NCI-H1417 treated with DMSO at 0.1 percent for 48 hours (cell line): ENCODE measurements at places on chromosomes 5 and 9.

GRCh38 chr9:89536145-89536574 is 38.2 kb upstream of the SEMA4D start:
- no peak for DNase-seq

GRCh38 chr5:163269624-163270023 is 167.8 kb upstream of the CCNG1 start:
- DNase-seq, result no peak

DNA sequence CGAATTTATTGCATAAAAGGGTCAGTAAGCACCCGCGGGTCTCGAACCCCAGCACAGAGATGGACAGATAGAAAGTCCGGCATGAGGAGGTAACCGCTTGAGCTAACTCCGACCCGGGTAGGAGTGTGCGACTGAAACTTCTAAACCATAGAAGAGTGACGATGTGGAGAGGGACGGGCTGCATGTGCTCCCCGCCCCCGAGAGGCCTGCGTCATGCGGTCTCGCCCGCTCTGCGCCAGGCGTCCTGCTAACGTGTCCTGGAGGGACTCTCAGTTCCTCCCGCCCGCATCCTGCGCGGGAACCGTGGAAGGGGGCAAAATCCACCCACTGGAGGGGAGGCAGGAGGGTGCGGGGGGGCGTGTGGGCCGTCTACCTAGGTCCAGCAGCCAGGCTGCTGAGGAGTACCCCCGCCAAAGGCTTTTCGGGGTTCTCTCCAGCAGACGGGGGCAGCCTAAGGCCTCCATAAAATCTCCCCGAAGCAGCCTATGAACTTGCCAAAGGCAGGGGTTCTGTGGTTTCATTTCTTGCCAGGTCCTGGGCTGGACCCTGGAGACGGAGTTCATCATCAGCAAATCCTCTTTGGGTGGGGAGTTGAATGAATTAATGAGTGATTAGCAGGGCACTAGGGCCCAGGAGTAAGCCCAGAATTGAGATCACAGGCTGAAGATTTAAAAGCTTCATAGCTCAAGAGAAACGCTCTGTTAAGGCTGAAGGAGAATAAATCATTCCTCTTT is 51.9 kb downstream of the TGFBI start:
- no peak for DNase-seq

GRCh38 chr5:66223637-66224036 is 79.5 kb downstream of the SREK1 start:
- DNase-seq, result no peak

- no peak for DNase-seq
Measured at GRCh38 chr5:110514030-110514429, 212.4 kb downstream of the TMEM232 start.

DNA sequence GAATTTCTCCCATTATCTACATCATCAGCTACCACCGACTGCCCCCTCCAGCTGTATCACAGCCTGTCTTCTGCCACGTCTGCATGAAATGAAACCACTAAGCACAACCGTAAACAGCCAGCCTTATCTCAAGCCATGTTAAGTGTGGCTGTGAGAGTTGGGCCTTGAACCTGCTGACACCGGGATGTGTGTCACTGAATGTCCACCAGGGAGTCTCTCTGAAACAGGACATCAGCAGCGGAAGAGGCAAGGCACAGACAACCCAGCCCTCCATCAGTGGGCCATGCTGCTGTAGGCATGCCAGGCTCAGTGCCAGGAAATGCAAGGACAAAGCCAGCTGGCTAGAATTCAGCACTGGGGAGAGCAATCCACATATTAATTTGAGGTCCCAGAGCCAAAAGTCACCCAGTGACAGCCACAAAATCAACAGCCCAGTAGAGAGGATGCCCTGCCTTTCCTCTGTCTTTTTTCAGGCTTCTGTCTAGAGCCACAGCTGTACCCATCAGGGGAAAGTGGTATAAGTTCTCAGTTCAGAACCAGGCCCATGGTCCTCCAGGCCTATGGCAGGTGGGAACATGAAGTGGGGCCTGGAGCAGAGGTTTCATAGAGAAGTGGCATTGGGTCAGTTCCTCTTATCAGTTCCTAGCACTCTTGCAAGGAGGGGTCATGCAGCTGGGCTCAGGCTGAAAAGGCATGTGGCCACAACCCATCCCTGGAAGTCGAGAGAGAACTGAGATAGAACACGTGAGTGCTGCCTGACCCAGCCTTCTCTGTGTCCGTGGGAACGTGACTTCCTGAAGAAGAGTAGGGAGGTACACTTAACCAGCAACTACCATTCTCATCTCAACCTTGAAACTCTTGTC is 199.4 kb downstream of the ESM1 start:
- no peak for DNase-seq

DNA sequence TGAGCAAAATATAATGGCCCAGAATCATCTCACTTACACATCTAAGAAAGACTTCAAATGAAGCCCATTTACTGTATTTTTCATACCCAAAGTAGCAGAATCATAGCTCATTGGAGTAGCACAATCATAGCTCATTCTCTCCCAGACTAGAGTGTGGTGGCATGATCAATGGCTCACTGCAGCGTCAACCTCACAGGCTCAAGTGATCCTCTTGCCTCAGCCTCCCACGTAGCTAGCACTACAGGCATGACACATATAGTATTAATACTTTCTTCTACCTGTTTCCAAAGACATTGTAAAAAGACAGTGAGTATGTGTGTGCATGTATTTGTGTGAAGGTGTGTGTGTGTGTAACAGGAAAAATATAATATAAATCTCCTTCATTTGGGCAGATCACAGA is 1247.9 kb upstream of the ACO1 start:
- no peak for DNase-seq

GRCh38 chr9:99181621-99182020 is 40.1 kb downstream of the ALG2 start:
- no peak for DNase-seq
